NCI-H1436 treated with DMSO at 0.1 percent for 48 hours (cell line): ENCODE measurements at places on chromosomes 16 and 17.

- DNase-seq: no peak
Measured at GRCh38 chr16:61233713-61234112, 802.5 kb downstream of the CDH8 start.

DNA sequence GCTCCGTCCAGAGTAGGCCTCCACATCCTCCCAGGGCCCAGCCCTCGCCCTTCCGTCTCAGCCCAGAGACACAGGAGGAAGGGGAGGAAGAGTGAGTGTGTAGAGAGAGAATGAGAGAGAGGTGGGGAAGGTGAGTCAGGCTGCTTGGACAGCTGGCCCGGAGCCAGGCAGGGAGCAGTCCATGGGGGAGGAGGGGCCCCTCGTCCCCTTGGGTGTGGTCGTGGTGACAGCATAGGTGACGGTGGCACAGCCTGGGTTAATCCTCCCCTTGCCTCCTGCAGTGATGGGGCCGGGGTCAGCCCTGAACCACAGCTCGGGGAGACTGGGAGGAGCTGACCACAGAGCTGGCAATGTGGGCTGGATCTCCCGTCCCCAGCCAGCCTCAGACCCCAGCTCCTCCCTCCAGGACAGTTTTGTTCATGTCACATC, 36.5 kb downstream of the FA2H start:
- no peak for DNase-seq

- DNase-seq: no peak
Measured at GRCh38 chr16:15966836-15967546, 17.6 kb downstream of the ABCC1 start.

DNA sequence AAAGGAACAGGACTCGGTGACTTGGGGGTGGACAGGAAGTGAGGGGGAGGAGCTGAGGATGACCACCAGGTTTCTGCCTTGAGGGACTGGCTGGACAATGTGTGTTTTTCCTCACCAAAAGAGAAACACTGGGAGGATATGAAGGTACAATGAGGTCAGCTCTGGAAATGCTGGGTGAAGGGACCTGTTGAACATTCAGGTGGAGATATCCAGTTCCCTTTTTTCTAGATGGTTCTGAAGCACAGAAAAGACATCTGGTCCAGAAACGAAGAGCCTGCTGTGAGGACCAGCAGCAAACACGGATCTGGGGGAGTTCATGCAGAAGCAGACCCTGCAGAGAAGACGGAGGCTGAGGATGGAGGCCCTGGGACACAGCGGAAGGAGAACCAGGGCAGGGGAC, 17.5 kb downstream of the ARHGAP17 start:
- no peak for DNase-seq

DNA sequence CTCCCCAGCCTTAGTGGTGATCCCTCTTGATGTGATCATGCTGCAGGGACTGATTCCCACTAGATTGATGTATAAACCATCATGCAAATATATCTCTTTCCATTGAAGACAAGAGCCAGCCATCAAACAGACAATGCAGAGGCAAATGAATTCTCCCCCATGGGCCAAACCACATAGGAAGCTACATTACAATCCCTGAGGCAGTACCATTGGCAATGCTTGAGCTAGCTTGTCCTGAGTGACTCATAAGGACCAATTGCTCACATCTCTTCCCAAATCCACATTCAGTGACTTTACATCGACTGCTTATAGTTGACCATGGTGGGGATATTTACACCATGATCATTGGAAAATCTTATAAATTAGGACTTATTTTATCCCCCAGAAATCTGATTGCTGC, 242.2 kb downstream of the SHISA9 start:
- DNase-seq: no peak

GRCh38 chr16:80739523-80739922, 64.9 kb downstream of the CDYL2 start:
- DNase-seq: no peak

DNA sequence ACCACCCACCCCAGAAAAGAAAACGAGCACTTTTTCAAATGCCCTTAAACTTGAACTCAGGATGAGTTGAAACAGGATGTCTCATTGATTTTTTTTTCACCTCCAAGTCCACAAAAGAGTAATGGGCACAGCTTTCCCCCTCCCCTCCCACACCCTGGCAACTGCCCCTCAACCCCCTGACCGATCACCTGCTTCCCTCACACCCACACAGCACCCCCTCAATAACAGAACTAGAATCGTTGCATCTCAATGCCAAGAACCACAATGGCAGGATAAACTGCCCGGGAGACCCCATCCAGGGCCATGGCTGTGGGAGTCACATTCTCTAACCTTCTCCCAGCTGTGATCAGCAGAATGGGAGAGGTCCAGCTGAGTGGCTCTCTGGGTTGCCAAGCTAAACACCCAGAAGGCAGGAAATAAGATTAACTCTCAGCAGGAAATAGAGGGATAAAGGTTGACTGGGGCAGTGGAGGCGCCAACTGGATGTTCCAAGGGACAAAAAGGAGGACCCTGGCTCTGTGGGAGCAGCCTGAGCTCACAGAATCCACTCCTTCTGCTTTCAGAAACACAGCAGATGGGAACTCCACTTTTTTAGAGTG, 128.0 kb upstream of the SDK2 start:
- DNase-seq: no peak

DNA sequence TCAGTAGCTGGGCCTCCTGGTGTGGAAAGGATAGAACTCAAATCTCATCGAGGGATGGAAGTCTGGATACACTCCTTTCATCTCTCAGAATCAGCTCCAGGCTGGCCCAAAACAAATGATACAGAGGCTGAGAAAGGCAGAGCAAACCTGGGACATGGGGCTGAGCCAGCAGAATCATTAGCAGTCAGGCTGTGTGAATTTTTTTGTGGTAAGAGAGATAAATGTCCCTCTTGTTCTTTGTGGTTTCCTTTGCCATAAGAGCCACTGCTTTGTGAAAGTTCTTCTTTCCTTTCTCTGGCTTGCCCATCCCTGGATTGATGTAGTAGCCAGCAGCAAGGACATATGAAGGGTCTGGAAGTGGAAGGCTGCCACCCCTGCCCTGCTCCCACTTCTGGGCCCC, 146.2 kb downstream of the CDH13 start:
- DNase-seq: no peak

GRCh38 chr16:71537643-71538042, 11.4 kb downstream of the CHST4 start:
- no peak for DNase-seq

DNA sequence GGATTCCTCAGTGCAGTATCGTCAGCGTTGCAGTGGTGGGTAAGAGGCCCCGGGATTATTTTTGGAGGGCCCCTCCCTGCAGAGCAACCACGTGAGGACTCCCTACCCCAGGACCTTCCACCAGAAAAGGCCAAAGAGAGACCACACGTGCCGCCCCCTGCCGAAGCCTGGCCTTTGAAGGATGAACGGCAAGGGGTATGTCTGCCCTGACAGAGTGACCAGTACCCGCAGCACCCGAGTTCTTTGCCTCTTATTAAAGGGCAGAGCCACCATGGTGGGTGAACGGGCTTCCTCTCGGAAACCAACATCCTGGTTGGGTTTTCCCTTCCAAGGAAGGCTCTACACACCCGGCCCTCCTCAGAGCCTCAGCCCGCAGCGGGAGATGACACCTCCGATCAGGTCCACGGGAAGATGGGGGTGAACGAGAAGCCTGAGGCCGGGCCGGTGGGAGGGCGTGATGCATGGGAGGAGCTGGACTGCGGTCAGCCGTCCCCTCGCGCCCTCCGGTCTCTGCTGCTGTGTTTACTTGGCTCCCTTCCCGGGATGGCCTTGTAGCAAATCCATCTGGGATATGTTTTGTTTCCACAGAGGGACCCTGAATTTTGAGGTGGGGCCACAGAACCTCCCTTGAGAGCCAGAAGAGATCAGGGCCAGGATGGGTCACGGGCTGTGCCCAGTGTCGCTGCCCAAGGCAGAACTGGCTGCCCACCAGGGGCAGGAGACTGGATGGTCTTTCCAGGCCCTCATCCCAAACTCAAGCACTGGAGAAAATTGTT, 49.1 kb downstream of the TBC1D16 start:
- DNase-seq: no peak

DNA sequence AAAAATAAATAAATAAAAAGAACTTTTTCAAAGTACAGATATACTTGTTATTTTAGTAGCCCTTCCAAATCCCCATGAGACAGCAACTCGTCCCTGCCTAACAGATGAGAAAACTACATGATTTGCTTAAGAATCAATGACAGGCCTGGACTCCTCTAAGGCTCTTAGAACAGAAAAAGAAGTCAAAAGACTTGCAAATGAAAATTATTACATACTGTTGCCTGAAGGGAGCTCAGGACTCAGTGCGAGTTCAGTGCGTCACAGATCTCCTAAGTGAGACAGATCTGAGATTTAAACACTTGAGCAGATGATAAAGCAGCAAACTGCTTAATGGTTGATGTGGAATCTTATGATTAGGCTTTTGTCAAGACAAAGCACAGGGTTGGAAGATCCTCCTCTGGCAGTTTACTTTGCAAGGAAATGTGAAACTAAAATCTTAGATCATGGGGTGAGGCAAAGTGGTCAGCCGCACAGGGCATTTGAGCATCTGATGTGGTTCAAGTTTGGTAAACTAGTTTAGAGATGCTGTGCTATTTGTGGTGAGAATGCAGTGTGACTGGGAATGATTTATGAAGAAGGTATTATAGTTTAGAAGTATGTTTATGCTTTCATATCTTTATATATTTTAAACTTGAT, 138.1 kb downstream of the TRIM37 start:
- peak; percentile 45 for DNase-seq

- DNase-seq: no peak
Measured at GRCh38 chr17:79412886-79413390, 197.9 kb downstream of the RBFOX3 start.

GRCh38 chr17:74351552-74352210, 10.0 kb downstream of the BTBD17 start:
- DNase-seq: no peak

DNA sequence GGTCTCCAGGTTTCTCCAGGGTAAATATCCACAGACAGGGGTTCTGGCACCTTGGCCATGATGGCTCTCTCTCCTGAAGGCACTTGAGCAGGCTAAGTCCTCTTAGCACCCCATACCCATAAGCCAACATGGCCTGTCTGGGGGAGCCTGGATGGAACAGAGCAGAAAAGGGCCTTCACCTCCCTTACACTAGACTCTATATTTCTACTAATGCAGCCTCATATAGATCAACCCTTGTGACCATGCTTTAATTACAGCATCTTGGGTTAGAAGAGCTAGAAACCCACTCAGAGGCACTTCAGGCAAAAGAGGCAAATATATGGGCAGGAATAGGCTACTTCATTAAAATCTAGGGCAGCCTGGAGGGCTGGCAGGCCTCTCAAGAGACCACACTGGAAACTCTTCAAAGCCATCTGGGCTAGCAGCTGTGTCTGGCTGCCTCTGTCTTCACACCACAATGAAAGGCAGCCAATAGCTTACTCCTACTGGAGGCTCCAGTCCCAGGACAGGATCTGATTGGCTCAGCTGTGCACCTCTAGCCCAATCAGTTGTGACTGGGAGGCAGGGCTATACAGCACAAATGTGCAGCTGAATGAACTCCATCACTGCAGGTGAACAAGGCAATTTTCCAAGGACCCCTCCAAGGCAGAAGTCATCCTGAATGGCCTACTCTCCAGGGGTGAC, 4.7 kb upstream of the CDT1 start:
- peak; percentile 74 for DNase-seq

DNA sequence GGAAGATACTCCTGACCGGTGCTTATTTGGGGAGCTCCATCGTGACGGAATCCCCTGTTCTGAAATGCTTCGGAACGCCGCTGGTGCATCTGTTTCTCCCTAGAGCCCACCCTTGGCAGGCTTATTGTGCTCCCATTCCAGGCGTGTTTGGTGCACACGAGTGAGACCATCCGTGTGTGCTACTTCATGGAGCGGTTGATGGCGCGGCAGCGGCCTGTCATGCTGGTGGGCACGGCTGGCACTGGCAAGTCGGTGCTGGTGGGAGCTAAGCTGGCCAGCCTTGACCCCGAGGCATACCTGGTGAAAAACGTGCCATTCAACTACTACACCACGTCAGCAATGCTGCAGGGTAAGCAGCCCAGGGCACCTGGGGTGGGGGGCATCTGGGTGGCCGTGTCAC, 170.7 kb downstream of the DNAH9 start:
- DNase-seq: no peak

- no peak for DNase-seq
Measured at GRCh38 chr17:82242977-82243647, 14.3 kb downstream of the SLC16A3 start.
